Retinal pigment epithelial cell (primary cell): ENCODE measurements at places on chromosomes 13 and 19.

- no peak for DNase-seq
Observed at GRCh38 chr19:45498411-45499195, at the start of gene PPM1N. TSS of gene PPM1N (plus strand) at chr19:45498443. CDS start at chr19:45498473, 30 bp downstream.

GRCh38 chr19:13013649-13014048 is 18.4 kb downstream of the NFIX start:
- DNase-seq, result no peak

DNA sequence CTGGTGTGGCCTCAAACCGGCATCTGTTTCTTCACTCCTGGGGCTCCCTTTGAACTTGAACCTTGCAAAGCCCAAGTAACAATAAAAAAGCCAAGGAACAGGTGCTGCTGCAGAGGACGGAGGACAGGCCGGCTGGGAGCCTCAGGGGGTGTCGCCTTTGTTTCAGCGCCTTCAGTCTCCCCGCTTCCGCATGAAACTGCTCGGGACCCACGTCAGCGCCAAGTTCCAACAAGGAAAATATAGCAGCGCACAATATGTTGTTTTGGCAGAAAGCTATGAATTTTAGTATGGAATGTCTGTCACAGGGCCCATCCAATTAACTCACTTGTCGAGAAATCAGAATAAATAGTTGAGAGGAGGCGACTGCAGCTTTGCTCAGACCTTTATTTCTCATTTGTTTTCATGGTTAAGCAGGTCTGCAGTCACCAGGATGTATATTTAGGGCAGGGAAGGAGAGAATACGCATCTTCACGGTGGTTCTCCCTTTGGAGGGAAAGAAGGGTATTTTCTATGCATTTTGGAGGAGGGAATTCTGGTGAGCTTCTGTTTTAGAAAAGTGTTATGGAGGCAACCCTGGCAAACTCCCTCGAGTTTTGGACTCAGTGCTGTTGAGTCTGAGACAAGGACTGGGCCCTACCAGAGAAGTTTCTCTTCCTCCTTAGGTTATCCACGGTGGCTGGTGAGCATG is 34.3 kb upstream of the MEDAG start:
- DNase-seq, result no peak

- DNase-seq, result no peak
Observed at GRCh38 chr19:47228168-47228936, 2.6 kb downstream of the BBC3 start.

- no peak for DNase-seq
Observed at GRCh38 chr13:42653679-42654078, 79.7 kb downstream of the TNFSF11 start.

DNA sequence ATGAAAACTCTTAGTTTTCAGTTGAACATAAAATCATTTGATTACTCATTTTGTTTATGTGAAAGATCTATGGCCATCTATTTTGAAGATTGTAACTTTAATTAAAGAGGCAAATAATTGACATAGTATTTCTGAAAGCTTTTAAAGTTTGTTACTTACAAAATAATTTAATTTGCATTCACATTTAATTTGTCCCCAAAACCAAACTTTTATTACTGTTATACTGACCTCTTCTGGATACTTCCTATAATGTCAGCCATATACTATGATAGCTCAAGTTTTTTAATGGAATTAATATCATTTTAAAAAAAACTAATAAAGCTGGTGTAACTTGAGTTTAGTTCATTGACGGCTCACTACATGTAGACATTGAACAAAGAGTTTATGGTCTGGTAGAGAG is 4.9 kb upstream of the SGCG start:
- no peak for DNase-seq

- DNase-seq, result no peak
Observed at GRCh38 chr13:106499896-106500295, 35.6 kb downstream of the EFNB2 start.

DNA sequence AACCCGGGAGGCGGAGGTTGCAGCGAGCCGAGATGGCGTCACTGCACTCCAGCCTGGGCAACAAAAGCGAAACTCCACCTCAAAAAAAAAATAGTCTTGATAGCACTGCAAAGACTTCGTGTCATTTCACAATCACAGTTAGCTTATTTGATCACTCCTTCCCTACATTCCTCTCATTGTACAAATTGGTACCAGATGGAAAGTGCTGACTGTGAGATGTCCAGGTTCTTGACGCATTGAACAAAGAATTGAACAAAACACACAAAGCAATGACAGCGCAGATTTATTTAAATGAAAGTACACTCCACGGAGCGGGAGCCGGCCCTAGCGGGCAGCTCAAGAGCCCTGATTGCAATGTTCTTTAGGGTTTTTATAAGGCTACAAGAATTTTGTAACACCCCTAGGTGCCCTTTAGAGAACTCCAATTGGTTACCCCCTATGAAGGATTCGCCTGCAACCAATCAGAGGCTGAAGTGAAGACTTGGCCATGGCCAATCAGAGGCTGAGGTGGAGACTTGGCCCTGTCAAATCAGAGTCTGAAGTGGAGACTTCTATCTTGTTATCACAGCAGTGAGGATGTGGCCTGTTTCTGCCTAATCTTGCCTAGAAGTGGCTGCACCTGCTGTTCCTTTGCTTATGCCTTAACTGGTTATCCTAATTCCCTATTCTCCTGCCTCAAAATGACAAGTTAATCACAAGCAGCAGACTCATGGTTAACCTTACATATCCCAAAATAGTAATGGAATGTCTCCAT is 16.7 kb downstream of the ZNF556 start:
- DNase-seq, result no peak

GRCh38 chr13:50241479-50241878 is 226.2 kb downstream of the KCNRG start:
- DNase-seq, result no peak

GRCh38 chr13:72463561-72463960 is 263.9 kb downstream of the MZT1 start:
- peak; percentile 81 for DNase-seq

DNA sequence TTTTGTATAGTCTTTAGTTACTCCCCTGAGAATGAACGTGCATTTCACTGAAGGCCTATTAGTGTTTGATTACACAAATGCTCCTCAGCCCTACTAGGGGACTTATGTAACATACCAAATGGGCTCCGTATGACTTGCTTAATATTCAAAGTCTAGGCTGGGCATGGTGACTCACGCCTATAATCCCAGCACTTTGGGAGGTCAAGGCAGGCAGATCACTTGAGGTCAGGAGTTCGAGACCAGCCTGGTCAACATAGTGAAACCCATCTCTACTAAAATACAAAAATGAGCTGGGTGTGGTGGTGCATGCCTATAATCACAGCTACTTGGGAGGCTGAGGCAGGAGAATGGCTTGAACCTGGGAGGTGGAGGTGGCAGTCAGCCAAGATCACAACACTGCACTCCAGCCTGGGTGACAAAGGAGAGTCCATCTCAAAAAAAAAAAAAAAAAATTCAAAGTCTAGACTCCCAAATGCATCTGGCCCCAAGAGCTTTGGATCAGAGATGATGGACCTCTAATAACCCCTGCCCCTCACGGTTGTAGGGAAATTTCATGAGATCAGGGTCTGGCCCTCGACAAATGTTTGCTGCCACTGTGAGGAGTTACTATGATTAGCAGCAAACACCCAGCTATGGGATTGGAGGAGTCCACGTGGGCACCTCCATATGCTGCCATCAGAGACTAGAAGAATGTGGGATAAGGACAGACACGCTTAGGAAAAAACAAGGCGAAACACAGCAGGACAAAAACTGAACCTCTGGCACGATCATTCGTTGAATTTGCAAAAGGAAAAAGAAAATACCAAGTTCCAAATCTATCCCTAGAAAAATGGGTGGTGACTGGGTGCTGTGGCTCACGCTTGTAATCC is 4.6 kb downstream of the FBXO17 start:
- no peak for DNase-seq

DNA sequence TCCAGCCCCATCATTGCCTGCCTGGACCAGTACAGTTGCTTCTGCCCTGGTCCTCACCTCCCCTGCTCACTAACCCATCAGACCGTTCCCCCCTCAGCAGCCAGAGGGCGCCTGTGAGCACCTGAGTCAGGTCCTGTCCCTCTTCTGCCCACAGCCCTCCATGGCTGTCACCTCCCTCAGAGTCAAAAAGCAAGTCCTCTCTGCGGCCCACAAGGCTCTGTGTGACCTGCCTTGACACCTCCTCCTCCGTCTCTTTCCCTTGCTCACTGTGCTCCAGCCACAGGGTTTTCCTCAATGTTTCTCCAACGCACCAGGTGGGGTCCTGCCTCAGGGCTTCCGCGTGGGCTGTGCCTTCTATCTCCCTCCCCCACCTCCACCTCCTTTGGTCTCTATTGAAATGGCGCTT is 29.4 kb upstream of the PTPRS start:
- DNase-seq, result no peak
